ENCODE measurements at places on chromosomes 11 and 22.
A peak's percentile ranks its signal among the peaks of the same experiment; 100 is the strongest.

DNA sequence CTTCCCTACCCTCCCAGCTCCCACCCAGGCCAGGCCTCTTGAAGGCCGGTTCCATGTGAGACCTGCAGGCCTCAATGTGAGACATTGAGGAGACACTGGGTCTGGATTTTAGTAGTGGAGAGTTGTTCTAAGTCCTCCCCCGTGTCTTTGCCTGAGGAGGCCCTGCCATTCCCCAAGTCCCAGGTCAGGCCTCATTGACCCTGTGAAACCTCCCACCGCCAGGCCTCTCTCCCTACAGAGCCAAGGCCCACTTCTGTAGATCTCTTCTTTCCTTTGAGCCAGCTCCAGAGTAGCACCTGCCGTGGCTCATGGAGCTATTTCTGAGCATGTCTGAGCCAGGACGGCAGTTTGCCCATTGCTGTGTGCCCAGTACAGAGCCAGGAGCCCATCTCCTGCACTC, 1419.6 kb downstream of the TBC1D22A start:
- DNase-seq: no peak

- no peak for DNase-seq
Observed at GRCh38 chr11:7977232-7977917, 9.8 kb upstream of the EIF3F start.

DNA sequence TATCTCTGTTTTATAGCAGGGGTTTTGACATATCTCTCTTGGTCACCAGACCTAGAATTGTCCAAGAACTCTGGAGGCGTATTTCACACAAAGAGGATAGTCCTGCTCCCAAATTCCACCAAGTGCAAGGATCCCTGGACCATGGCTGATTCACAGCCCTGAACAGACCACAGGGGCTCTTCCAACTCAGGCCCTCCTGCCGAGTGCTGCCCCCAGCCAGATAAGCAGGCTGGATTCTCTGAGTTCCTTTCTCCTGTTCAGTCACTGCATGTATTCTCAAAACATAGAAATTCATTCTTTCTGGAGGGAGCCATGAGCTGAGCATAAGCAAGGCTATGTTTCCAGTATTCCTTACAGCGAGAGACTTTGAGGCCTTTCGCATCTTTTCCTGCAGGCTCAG, 13.4 kb upstream of the PLEKHB1 start:
- no peak for DNase-seq

DNA sequence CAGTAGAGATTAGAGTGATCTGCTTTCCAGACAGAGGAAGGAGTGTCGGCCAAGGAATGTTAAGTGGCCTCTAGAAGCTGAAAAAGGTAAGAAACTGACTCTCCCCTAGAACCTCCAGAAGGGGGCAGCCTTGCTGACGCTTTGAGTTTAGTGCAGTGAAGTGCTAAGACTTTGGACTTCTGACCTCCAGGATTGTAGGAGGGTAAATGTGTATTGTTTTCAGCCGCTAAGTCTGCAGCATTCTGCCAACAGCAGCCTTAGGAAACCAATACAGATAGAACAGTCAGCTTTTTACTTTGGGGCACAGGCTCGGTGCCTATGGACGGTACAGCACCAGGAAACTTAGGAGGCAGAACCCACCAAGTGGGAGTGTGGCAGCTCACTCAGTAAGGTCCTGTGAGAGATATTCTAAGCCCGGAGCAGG, 3.6 kb upstream of the TBC1D22A start:
- peak; percentile 27 for DNase-seq

GRCh38 chr11:123362941-123363340, 67.1 kb upstream of the GRAMD1B start:
- no peak for DNase-seq

- DNase-seq: no peak
Observed at GRCh38 chr11:68293708-68294107, 18.7 kb upstream of the LRP5 start.

DNA sequence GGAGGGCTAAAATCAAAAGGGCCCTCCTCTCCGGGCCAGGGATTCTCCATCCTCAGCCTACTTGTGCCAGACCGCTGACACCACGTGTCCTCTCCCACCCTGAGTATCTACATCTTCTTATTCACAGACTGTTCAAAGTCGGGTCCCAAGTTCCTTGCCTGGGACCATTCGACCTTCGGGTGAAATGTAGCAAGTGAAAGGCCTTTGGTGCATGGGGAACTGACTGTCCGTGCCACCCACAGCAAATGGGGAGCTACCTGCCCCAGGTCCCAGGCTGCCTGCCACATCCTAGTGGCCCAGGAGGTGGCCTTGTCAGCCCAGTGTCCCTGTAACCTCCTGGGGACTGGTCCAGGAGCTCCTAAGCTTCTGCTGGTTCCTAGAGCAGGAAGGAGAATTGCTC, 67.3 kb downstream of the RTL6 start:
- no peak for DNase-seq

GRCh38 chr11:121394785-121395184, 57.3 kb upstream of the SORL1 start:
- DNase-seq: no peak

DNA sequence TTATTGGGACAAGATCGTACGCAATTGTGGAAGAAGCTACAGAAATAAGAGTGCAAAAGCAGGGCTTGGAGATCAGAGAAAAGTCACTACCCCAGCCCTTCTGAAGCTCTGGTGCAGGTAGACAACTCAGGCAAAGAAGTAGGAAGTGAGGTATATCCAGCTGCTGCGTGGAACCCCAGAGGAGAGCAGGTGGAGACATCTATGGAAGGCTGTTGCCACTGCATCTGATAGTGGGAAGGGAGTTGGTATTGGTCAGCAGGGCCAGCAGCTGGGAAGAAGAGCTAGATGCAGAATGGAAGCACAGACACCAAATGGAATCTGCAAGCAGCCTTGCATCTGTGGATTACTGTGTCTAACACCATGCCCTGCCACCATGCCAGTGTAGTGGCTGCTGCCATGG, 165.1 kb downstream of the WNT11 start:
- DNase-seq: no peak

DNA sequence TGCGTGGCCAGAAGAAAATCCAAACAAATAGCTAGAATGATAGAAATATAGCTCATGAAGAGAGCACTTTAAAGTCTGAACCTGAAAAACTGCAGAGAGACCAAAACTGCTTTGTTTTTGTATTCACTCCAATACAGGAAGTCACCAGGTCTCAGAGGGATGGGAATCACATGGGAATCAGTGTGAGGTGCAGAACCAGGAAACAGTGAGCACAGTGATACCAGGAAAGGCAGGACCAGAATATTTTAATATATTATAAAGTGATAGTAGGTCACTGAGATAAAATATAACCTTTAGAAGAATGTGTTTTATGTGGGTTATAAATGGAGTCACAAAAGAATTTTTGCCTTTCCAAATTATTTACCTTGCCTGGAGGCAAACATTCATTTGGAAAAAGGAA, 277.3 kb downstream of the CASP12 start:
- DNase-seq: no peak

GRCh38 chr11:119424276-119424675, 1.3 kb upstream of the THY1 start:
- no peak for DNase-seq

DNA sequence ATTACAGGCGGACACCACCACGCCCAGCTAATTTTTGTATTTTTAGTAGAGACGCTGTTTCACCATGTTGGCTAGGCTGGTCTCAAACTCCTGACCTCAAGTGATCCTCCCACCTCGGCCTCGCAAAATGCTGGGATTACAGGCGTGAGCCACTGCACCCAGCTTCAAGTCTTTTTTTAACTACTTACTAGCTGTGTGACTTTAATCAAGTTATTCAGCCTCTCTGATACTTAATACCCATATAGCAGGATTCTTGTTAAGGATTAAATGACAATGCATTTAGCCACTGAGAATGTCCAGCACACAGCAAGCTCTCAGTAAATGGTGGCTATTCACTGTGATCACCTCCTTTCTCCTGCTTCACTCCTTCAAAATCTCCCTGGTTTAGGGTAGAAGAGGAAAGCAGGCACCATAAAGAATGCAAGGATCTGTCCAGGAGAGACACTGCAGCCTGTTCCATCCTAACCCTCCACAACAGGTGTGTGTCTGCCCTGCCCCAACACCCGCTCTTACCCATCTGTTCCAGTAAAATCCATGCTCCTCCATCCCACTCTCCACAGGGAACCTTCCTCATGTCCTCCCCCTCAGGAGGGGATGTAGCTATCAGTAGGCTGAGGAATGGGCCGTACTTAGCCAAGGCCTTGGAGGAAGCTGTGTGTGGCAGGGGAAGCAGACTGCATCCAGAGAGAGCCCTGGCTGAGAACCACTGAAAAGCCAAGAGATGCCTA, 69.3 kb downstream of the MICAL3 start:
- no peak for DNase-seq

GRCh38 chr22:45930324-45930723, 46.6 kb downstream of the WNT7B start:
- DNase-seq: no peak

- DNase-seq: no peak
Observed at GRCh38 chr22:37148031-37148651, 1.6 kb downstream of the IL2RB start.

GRCh38 chr22:36569999-36570398, 41.0 kb upstream of the EIF3D start:
- no peak for DNase-seq

DNA sequence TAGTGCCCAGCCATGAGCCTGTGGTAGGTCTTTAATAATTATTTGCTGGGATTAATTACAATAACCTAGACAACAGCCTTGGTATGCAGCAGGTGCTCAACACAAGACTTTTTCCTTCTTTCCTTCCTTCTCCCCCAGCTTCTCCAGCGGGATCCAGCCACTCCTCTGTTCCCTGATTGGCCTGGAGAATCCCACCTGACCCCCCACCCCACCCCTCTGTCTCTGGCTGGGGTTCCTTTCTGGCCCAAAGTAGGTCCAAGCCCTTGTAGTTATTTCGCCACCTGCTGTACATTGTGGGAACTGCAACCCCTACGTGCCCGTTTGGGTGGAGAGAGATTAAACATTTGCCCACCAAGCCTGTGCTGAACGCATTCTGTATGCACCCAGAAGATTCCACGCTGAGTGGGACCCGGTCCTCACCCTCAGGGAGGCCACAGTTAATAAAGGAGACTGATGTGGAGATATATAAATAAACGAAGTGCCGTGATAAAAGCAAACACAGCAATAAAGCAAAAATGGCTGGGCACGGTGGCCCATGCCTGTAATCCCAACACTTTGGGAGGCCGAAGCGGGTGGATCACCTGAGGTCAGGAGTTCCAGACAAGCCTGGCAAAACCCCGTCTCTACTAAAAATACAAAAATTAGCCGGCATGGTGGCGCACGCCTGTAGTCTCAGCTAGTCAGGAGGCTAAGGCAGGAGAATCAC, 32.1 kb upstream of the DGKZ start:
- DNase-seq: peak; percentile 39

- DNase-seq: no peak
Observed at GRCh38 chr11:6505577-6506240, 8.6 kb downstream of the DNHD1 start.

GRCh38 chr11:15890031-15890713, 466.2 kb downstream of the SOX6 start:
- DNase-seq: no peak

DNA sequence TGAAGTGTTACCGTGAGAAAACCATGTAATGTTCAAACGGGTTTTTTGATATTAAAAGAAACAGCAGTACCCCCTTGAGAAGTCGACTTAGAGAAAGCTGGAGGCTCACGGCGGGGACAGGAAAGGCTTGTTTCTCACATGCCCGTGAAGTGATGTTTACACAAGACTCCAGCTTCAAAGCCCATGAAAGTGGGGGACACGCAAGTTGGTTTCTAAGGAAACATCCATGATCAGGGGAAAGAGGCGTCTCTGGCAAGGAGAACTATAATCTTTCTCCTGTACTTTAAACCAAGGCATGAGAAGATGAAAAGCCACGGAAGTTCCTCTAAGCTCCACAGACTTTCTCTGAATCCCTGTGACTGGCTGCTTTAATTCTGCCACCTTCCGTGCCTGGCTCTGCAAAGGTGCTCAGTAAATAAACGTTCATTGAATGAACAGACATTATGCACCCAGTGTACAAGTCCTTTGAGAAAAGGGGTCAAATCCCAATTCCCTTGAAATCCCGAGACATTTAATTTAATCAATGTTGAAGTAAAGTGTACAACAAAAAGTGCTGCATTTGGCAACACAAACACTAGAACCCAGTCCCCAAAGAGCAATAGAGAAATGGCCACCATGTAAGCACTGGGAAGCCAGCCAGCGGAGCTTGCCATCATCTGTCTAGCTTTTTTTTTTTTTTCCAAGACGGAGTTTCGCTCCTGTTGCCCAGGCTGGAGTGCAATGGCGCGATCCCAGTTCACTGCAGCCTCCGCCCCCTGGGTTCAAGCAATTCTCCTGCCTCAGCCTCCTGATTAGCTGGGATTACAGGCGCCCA, 58.7 kb downstream of the AHNAK start:
- DNase-seq: no peak

GRCh38 chr11:130407978-130408377, 20.4 kb downstream of the ADAMTS8 start:
- no peak for DNase-seq

DNA sequence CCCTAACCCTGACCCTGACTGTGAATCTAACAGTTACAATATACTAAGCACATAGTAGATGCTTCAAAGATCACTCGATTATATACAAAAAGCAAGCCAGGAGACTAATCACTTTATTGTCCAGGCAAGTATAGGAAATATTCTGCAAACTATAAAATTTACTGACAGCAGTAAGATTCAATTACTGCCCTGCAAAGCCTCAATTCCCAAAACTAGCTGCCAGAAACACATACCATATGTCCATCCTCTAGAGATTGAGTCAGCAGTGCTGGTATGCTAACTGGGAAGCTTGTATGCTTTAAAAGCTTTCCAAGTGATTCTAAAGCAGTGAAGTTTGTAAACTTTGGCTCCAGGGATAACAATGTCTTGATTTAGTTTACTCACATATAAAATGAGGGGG, 26.1 kb downstream of the CSTF3 start:
- no peak for DNase-seq

DNA sequence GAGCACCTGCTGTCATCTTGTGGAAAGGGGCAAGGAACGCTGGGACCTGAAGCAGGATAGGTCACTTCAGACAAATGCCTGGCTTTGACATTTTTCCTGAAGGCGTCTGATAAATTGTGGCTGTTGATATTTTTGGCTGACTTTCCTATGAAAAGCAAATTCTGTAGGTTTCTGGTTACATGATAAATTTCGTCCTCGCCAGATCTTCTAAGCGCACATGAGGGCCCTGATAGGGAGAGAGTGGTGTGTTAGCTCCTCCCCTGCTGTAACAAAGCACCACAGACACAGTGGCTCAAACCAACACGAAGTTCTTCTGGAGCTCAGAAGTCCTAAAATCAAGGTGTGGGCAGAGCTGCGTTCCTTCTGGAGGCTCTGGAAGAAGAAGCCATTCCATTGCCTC, 19.6 kb downstream of the APOL4 start:
- no peak for DNase-seq

DNA sequence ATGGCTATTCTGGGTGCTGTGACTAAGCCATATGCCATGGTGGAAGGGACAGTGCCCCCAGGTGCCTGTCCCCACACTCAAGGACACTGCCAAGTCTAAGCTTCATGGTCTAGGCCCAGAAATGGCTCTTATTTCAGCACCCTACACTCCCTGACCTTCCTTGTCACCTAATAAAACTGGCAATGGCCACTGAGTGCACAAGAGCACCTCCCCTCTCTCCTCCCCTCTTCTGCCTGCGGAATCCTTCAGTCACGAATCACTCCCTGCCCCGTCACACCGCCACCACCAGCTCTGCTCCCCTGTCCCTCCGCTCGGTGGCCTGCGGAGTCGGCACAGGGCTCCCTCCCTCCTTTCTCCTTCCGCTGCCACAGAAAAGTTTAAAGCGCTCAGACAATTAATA, 19.0 kb upstream of the LMO1 start:
- no peak for DNase-seq

- no peak for DNase-seq
Observed at GRCh38 chr11:92837595-92837994, 131.9 kb upstream of the MTNR1B start.

- peak; percentile 92 for DNase-seq
Observed at GRCh38 chr22:50507421-50507990, at the start of gene LMF2. Gene LMF2, minus strand, starts transcription at chr22:50507702. Its CDS starts 27 bp downstream, at chr22:50507675.

All from activated T-helper 1 cell treated with Interleukin-2 at 50 U/mL for 16 hours (primary cell).